Lung (tissue), 17 donors: ENCODE measurements at places on chromosomes 13 and 19. TPM values are rescaled to one million over a fixed set of nuclear protein-coding genes. Genes with fewer than 3 reads are reported as not detected.

Gene CYP4F2
- 0.43 TPM for total RNA-seq

Gene ZNF578
- total RNA-seq: 2.5 TPM

DNA sequence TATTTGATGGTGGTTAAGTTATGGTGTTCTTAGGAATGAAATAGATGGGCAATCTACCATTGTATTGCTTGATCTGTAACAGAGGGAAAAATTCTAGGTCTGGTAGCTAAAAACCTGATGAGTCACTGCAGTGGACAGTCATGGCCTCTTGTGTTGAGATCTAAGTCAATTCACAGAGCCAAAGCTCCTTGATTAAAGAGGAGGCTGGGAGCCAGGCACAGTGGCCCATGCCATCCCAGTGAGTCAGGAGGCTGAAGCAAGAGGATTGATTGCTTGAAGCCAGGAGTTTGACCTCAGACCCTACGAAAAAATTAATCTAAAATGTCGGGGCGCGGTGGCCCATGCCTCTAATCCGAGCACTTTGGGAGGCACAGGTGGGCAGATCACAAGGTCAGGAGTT lies 67.1 kb upstream of the KPNA3 start:
- DNase-seq: no peak
- H3K4me3 ChIP-seq: no peak overlapping the region
- H3K4me1 ChIP-seq: no peaks in the 10 kb centered on the region

DNA sequence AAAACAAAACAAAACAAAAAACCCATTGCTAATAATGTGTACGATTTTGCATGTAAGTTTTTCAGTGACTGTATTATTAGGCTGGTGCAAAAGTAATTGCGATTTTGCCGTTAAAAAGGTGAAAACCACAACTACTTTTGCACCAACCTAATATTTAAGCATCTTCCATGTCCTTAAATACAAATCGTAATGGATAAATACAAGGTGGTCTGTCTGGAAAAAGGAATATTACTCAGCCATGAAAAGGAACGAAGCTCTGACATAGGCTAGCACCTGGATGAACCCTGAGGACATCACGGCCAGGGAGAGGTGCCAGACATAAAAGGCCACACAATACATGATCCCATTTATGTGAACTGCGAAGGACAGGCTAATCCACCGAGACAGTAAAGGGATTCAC lies 33.2 kb downstream of the GADD45B start:
- no peak overlapping the region for H3K4me3 ChIP-seq
- no peak overlapping the region for H3K27ac ChIP-seq
- no peaks in the 10 kb centered on the region for H3K36me3 ChIP-seq

GRCh38 chr13:48655291-48655690 lies 1.6 kb downstream of the CYSLTR2 start:
- no peaks in the 10 kb centered on the region for H3K27me3 ChIP-seq
- H3K4me3 ChIP-seq: no peak overlapping the region
- DNase-seq: no peak

GRCh38 chr13:91902291-91902690 lies 503.9 kb downstream of the GPC5 start:
- H3K4me3 ChIP-seq: no peak overlapping the region
- no peak overlapping the region for H3K27ac ChIP-seq
- H3K36me3 ChIP-seq: no peaks in the 10 kb centered on the region
- DNase-seq: no peak

Gene TUBA3C
- not detected for total RNA-seq

- peaks cover 14% of the 10 kb centered on the region for H3K4me1 ChIP-seq
- no peak for DNase-seq
- H3K27me3 ChIP-seq: no peaks in the 10 kb centered on the region
These were observed 8.7 kb downstream of the FIZ1 start for GRCh38 chr19:55590617-55591016.
